ENCODE measurements at places on chromosomes 7 and 10.
A peak's percentile ranks its signal among the peaks of the same experiment; 100 is the strongest.

DNA sequence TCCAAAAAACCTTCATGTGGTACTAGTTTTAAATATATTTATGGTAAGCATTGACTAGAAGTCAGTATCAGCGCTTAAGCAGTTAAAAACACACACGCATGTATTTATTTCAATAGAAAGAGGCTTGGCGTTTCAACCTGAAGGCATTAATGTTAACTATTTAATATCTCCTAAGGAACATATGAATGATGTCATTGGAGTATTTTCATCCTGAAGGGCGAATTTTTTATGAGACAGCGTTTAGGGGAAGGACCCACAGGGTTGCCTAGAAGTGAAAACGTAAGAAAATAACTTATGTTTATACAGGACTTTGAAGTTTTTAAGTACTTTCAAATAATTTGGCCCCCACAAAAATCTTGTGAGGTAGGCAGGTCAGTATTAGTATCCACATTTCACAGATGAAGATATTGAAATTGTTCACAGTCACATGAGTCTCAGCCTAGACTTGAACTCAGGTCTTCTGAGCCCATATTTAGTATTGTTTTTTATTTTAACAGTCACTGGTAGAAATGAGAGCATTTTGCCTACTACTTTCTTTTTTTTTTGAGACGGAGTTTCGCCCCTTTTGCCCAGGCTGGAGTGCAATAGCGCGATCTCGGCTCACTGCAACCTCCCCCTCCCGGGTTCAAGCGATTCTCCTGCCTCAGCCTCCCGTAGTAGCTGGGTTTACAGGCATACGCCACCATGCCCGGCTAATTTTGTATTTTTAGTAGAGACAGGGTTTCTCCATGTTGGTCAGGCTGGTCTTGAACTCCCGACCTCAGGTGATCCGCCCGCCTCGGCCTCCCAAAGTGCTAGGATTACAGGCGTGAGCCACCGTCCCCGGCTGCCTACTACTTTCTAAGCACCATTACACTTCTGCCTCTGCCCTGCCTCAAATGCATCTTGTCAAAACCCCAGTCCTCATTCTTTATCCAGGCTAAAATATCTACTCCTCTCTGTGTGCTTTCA, 1.8 kb downstream of the SLK start:
- DNase-seq, result no peak

GRCh38 chr7:71727347-71727746, 595.4 kb downstream of the GALNT17 start:
- no peak for DNase-seq

GRCh38 chr10:13637303-13637856, 50.6 kb downstream of the PRPF18 start:
- no peak for DNase-seq

GRCh38 chr7:101171442-101171837, 6.1 kb upstream of the VGF start:
- DNase-seq, result no peak

DNA sequence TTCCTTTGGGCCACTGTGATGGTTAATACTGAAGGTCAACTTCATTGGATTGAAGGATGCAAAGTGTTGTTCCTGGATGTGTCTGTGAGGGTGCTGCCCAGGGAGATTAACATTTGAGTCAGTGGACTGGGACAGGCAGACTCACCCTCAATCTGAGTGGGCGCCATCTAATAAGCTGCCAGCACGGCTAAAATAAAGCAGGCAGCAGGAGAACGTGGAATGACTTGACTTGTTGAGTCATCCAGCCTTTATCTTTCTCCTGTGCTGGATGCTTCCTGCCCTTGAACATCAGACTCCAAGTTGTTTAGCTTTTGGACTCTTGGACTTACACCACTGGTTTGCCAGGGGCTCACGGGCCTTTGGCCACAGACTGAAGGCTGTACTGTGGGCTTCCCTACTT, 1046.9 kb downstream of the TYW1 start:
- no peak for DNase-seq

GRCh38 chr10:33886299-33886698, 551.8 kb upstream of the NRP1 start:
- no peak for DNase-seq

- DNase-seq, result no peak
Measured at GRCh38 chr7:130350945-130351790, 6.6 kb downstream of the CPA5 start.

DNA sequence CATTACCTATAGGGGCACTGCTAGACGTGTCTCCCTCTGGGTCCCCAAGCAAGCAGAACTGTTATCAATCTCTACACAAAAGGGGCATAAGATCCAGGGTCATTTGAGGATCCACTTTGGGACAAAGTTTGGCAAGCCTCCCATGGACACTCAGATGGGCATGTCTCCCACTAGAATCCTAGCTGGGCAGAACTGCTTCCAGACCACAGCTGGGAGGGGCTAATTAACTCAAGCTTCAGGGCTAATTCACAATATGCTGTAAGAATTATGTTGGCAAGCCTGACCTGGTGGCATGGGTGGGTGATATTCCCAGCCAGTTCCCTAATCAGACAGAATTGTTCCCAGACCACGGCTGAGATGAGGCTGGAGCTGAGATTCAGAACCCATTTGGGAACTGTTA, 738.4 kb upstream of the FZD8 start:
- no peak for DNase-seq

- DNase-seq, result no peak
Measured at GRCh38 chr7:94050046-94050445, 45.9 kb upstream of the BET1 start.

DNA sequence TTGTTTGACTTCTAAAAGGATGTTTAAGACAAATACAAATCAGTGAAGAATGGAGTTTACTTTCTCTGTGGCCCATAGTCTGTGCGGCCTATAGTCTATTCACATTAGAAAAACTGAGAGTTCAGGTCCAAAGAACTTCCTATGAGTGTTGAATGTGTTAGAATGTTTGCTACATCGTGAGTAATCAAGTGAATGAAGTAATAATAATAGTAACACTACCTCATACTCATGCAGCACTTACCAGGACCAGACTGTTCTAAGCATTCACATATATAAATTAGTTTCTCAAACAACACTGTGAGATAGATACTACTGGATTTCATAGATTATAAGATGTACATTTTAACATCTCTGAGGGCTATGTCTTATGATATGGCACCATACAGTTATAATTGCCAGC, 70.4 kb downstream of the RALA start:
- DNase-seq, result no peak

GRCh38 chr10:112700215-112700671, 249.8 kb upstream of the TCF7L2 start:
- DNase-seq, result no peak

DNA sequence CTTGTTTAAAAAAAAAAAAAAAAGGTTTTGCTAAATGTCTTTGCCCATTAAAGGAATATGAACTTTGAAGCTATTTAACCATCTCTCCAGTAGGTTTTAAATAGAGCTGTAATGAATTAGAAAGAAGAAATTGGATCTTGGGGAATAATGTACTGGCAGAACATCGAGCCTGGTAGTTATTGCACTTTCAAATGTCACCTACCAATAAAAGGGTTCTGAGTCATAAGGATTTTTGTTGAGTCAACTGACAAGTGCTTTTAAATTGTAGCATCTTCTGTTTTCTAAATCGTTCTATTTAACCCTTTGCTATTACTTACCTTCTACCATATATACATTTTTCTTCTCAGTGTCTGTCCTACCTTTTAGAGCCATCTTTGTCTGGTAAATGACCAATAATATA, 10.7 kb downstream of the CUTC start:
- DNase-seq, result no peak

DNA sequence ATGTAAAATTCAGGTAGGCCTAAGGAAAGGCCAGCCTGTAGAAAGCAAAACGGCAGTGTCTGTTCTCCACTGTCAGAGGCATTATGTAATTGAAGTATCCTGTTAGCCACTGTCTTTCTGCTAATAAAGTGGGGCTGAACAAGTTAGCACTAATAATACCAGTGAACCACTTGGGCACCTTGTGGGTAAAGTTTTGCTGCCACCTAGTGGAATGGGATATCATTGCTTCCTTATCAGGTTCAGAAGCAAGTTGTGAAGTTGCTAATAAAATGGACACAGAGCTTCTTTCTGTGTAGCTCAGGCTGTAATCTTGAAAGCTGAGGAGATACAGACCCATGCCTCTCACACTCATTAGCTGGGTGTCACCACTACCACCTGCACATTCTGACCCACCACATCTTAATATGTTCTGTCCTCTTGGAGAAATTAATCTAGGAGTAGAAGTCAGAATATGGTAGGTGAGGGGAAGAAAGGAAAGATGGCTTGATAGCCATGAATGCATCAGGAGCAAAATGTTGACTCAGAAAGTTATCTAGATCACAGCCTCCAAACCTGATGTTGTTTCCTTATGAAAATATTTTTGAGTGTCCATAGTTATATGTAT, 175.1 kb downstream of the SEPTIN7 start:
- no peak for DNase-seq

DNA sequence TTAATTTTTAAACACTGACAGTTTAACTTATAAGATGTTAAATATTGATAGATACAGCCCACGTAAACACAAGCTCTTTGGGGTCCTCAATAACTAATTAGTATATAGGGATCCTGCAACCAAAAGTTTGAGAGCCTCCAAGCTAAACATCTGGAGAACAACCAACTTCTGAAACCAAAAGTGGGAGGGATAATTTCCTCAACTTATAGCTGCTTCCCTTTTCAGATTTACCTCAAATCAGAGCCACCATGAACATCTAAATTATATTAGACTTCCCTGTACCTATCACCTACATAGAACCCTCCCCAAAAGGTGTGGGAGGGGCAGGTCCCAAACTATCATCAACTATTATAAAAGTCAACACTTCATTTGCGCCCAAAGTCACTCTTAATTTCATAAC, 8.6 kb downstream of the PSAP start:
- DNase-seq, result no peak

- no peak for DNase-seq
Measured at GRCh38 chr10:48667960-48668590, 16.6 kb upstream of the WDFY4 start.

GRCh38 chr7:41994746-41995110, 242.3 kb downstream of the GLI3 start:
- no peak for DNase-seq

DNA sequence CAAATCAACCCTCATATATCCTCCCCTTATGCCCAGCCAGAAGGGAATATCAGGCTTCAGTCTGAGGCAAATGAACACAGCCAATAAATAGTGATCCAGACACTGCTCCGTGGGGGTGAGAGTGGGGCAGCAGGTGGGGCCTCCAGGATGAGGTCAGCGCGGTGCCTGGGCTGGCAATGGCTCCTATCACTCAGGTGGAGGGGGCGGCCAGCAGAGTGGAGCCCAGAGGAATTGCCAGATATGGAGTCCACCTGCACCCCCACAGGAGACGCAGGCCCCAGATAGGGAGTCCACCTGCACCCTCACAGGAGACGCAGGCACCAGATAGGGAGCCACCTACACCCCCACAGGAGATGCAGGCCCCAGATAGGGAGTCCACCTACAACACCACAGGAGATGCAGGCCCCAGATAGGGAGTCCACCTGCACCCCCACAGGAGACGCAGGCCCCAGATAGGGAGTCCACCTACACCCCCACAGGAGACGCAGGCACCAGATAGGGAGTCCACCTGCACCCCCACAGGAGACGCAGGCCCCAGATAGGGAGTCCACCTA, 78.0 kb upstream of the PPP2R2D start:
- no peak for DNase-seq

DNA sequence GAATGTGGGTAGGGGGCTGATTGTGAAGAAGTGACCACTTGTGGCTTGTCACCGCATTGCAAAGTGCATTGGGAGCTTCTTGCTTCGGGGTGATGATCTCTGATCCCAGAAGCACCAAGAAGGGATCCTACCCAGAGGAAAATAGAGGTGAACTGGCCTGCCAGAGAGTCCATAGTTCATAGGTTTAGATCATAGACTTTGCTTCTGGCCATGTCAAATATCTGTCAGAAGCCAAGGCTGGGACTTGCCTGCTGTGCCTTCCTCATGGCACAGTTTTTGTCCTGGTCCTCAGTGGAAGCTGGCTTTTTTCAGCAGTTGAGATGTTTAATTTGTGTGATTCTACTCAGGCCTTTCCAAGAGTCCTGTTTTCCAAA, 1.1 kb downstream of the ZSWIM8 start:
- DNase-seq, result no peak

- no peak for DNase-seq
Measured at GRCh38 chr10:43196981-43197833, 59.0 kb downstream of the CSGALNACT2 start.

DNA sequence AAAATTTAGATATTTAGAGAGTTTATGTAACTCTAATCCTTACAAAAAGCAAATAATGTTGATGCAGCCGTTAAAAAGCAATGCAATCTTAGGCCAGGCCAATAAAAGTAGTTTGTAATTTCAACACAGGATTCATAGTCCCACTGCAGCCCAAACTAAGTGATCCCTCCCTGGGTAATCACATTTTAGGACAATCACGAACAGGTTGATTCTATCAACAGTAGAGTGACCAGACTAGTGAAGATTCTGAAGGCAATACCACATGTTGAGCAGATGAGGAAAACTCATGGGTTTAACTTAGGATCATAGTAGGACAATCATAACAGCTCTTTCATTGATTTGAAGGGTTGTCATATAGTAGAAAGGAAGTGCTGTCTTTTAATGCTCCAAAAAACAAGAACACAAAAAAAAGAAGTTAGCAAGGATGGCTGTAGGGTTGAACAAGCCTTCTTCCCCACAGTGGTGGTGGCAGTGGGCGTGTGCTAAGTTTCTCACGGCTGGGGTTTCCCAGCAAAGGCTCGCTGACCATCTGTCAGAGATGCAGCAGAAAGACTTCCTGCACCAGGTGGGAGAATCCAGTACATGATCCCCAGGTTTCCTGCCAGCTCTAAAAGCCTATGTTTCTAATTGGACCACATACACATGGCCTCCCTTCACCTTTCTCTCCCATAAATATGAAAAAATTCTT, 212.2 kb downstream of the CHRM2 start:
- no peak for DNase-seq

GRCh38 chr7:124062171-124062570, 29.3 kb upstream of the TMEM229A start:
- DNase-seq, result no peak

DNA sequence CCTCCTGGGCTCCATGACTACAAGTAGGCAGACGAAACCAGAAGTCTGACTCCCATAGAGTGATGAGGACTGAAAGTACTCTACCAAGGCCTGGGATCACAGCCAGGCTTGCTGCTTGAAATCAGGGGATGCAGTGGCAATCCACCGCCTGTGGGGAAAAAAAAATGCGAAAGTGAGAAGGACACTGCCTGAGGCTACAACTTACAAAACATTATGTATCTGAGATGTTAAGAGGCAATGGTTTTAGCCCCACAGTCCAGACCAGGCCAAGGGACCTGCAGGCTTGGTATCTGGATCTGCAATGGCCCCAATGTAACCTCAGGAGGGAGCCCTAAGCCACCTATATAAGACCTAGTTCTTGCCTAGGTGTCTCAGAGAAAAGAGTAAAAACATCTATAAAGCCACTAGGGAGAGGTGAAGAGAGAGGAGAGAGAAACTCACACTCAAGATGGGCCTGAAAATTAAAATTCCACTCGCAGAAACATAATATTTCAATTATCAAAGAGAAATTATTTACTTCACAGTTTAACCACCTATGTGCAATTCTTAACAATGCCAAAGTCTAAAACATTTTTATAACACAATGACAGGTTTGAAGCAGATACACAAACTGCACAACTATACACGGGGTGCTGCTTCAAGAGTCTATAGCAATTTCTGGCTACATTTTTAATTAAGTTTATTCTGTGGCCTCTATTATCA, 13.9 kb downstream of the DNAJC1 start:
- DNase-seq, result no peak

- peak; percentile 45 for DNase-seq
Measured at GRCh38 chr10:89029785-89030437, 39.3 kb downstream of the FAS start.

- no peak for DNase-seq
Measured at GRCh38 chr10:46255801-46256747, 30.7 kb upstream of the ANTXRL start.

- DNase-seq, result no peak
Measured at GRCh38 chr7:71254751-71255150, 122.8 kb downstream of the GALNT17 start.

All from stimulated activated CD4-positive, alpha-beta T cell treated with anti-CD3 and anti-CD28 coated beads, TNF-alpha, amount 100 ng/mL, for 1 hour (primary cell).